A549 (cell line): ENCODE measurements at places on chromosomes 2 and 18.

DNA sequence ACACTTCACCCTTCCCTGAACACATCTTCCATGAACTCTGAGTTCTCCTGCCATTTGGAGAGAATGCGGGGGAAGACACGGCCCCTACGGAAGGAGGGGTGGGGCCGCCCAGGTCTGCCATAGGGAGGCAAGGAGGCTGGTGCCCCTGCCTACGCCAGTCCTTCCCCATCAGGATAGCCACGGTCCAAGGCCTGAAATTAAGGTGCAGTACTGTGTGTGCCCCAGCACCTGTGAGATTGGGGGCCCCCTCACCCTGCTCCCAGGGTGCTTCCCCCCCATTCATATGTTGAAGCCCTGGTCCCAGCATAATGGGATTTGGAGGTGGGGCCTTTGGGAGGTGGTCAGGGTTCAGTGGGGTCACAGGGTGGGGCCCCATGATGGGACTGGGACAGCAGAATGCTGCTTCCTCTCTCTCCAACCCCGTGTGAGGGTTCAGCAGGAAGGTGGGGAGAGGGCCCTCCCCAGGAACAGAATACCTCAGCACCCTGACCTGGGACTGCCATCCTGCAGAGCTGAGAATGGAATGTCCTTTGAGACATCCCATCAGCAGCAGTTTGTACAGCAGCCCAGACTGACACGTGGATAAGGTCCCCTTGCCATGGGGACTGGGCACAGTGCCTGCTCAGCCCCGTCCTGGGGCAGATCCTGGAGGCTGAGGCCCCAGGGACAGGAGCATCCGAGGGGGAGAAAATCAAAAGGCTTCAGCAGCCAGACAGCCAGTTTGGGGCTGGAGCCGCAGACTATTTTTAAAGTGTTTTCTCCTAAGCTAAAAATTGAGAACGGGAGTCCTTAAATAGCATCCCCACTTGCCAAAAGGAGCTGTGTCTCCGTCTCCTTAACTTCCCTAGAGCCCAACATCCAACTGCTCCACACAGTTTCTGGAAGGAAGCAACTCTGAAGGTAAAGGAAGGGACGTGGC, 105.1 kb downstream of the NDUFA10 start:
- no peak for DNase-seq

- no peak for DNase-seq
Measured at GRCh38 chr2:35714883-35715282, 640.7 kb upstream of the CRIM1 start.

DNA sequence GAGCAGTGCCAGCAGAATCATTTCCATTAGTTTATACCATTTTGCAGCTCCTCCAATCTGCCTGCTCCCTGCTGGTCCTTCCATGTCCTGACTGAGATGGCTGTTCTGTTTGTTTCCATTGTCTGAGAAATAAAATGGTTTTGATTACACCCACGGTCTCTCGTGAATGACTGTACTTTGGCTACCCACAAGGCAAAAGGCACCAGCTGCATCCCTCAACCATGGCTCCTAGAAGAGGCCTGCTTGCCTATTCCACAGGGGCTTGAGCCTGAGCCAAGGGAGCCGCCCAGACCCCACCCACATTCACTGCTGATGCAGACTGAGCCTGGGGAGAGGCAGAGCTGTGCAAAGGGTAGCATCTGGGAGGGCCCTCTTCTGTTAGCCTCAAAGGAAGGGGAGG, 31.2 kb downstream of the MARCHF4 start:
- DNase-seq, result no peak

- no peak for DNase-seq
Measured at GRCh38 chr18:12321333-12321732, 13.3 kb downstream of the TUBB6 start.

- DNase-seq, result no peak
Measured at GRCh38 chr2:83851066-83851465, 608.0 kb downstream of the SUCLG1 start.

- DNase-seq, result peak; percentile 23
Measured at GRCh38 chr2:101251844-101252407, 760 bp upstream of the CNOT11 start.

GRCh38 chr2:186903216-186903615, 54.2 kb upstream of the ZSWIM2 start:
- DNase-seq, result no peak

- DNase-seq, result peak; percentile 30
Measured at GRCh38 chr2:150570712-150571111, 83.2 kb upstream of the RND3 start.

GRCh38 chr2:209425471-209426071, 1.7 kb downstream of the MAP2 start:
- peak; percentile 52 for DNase-seq

DNA sequence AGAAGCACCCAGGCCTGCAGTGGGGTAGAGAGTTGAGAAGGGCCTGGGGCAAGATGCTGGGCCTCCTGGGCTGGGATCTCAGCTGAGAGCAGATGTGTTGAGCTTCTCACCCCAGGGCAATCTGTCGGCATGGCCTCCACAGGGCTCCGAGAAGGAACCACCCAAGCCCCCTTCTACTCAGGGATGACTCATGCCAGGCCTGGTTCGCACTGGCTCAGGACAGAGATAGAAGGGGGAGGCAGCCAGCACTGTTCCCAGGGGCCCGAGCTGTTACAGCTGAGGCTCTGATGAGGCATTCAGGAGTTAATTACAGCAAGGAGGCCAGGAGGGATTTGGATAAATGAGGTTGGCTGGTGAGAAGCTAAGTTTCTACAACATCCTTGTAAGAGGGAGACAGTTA, 62.5 kb downstream of the CENPO start:
- DNase-seq, result no peak
